Skeletal muscle cell (primary cell): ENCODE measurements at places on chromosomes 7 and 10.

- no peak for DNase-seq
These were observed 479.8 kb downstream of the ADRA2A start for GRCh38 chr10:111556666-111557065.

DNA sequence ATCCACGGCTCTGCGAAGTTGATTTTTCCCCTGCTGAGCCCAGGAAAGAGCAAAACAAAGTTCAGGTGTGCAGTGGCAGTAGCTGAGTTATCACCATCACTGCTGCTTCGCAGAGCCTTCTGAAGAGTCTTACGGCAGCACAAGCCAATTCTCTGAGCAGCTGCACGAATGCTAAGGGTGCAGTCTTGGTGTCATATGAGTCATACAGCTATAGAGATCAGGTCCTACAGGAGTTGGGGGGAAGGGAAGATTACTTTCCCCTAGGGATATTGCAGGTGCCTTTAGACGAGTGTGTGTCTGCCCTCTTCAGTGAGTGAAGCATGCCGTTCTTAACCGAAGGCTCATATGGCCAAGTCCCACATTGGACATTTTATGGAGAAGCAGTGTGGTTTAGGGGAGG is 227.8 kb downstream of the CELF2 start:
- no peak for DNase-seq

DNA sequence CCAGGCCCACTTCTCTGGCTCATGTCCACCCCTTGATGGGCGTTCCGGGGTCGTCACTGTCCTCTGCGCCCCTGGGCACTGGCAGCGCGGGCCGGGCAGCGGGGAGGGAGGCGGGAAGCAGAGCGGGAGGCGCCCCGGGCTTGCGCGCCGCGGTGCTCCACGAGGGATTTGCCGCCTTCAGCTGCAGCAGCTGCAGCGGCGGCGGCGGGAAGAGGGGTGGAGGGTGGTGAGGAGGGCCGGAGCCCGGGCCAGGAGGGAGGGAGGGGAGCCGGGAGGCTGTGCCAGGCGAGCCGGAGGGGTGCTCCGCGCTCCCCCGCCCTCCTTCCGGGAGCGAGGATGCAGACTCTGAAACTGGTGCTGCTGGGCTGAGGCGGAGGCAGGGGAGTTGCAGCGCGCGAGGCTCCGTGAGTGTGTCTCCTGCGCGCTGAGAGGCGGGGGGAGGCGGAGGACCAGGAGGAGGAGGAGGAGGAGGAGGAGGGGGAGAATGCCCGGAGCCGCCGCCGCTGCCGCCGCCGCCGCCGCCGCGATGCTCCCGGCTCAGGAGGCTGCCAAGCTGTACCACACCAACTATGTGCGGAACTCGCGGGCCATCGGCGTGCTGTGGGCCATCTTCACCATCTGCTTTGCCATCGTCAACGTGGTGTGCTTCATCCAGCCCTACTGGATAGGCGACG is at the start of gene LHFPL3:
Gene LHFPL3 (plus strand): TSS at position 308 of the 674 bp plus-strand sequence.
- DNase-seq, result no peak

GRCh38 chr7:2460641-2461040 is 15.6 kb downstream of the GRIFIN start:
- no peak for DNase-seq

DNA sequence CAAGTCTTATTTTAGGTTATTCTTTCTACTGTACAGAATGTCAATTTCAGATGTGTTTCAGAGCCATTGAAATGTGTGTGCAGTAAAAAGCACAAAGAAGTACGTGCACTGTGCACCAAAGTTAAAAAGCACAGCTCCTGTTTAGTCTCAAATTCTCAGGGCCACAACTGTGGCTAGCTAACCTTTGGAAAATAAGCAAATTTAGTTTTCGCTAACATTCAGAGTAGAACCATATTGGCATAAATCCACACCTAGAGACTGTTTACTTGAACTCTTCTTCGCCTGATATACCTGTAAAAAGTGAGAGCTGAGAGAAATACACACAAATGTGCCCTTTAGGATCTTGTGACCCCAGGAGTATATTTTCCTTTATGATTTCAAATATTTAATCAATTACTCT is 353.9 kb downstream of the TFEC start:
- no peak for DNase-seq

DNA sequence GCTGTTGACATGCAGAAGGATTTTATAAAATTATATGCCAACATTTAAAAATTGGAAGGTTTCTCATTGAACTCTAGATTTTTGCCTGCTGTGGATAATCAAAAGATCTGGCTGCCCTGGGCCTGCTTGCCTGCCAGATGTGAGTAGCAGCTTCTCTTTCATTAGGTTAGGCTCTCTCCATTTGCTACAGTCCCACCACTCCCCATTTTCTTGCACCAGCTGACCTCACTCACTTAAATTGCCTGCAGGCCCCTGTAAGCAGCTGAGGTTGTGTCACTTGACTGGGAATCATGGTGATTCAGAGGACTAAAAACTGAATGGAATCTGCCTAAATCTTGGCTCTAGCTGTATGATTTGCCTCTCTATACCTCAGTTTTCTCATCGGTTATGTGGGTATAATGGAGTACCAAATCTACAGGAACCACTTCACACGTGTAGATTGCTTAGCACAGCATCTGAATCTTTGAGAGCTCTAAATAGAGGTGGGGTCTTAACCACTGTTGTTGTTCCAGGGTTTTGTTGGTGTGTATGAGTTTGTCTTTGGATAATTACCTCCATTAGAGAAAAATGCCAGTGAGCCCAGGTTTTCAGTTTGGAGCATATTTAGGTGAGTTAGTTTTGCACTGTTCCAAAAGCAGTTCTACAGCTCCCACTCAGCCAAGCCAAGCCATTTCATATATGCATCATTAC is 18.6 kb upstream of the RAPGEF5 start:
- DNase-seq, result no peak

DNA sequence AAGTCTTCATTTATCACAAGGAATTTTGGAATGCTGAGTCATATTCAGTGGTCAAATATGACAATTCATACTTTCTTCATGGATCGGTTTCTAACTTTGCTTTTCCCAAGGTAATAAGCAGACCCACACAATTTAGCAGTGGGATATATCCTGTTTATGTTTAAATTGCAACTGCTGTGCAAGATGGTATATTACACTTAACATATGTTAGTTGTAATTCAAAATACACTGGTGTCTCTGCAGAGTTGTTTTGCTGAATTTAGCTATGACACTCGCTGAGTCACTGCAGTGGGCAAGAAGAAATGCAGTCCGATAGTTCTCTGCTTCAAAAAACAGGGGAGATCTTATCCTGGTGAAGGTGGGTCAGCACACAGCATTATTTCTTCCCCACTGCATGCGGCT is 194.8 kb upstream of the PTN start:
- peak; percentile 55 for DNase-seq

DNA sequence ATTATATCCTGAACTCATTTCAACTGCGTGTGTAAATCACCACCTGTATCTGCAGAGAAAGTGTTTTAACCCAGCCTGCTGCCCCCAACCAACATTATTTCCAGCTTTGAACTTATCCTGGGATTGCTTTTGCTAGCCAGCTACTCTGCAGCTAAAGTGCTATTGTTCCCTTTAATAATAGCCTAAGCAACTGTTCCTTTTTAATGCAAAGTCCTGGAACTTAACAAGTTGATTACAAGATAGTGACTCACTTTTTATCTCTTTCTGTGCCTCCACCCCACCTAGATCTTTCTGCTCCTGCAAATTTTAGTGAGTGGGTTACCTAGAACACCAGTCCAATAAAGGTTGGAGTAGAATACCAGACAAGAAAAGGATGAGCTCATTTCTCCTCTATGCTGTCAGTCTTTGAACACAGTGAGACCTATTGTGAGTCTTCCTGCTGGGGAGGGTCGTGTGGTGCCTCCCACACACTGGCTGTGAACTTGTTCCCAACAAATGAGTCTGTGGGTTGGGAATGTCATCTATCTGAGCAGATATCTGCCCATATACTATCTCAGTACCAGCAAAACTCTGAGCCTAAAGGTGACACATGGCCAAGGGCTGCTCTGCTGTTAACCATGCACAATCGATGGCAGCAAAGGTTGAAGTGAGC is 137.7 kb downstream of the FAM204A start:
- no peak for DNase-seq

- no peak for DNase-seq
These were observed 109.1 kb upstream of the FAM180A start for GRCh38 chr7:135857519-135858274.

- no peak for DNase-seq
These were observed 220.8 kb downstream of the FANK1 start for GRCh38 chr10:126117196-126117595.

- DNase-seq, result no peak
These were observed 568 bp downstream of the MGAM2 start for GRCh38 chr7:142112086-142112485.

DNA sequence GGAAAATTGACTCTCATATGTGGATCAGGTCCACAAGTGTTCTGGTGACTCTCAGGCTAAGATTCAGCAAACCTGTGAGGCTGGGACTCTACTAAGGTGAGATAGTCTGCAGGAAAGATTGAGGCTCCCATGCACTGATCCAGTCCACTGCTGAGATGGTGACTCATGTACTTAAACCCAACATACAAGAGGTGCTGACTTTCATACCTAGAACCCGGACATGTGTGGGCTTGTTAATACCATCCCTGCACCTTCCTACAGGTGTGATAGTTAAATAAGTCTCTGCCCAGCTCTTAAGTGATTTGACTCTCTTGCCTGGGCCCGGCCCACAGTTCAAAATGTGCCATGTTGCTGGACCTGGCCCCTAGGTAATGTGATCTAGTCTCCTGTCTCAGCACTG is 27.1 kb upstream of the ZNF107 start:
- no peak for DNase-seq

DNA sequence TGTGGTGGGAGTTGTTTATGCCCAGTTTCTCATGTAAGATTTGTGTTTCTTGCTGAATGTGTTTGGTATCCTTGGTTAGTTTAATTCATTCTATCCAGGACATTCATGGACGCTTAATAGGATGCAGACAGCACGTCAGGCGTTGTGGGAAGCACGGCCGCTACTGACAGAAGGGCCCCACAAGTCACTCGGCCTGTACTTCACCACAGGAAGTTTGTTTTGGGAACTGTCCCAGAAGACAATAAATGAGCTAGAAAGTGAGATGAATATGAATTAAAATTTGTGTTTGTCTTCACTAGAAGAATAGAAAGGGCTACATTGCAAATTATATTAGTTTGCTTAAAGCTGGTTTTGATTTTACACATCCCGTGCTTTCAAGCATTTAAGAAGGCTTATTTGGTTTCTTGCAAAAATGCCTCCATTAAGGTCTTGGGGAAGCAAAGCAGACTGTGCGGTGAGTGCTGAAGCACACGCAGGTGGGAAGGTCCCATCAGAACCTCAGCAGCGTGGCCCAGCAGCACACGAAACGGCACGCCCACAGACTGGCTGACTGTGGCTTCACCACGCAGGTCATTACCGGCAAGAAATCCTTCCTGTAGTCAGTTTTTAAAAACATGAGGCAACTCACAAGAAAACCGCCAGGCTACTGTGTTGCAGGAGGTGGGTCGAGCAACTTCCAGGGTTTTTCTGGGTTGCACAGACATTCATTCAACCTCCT is 74.1 kb downstream of the VIPR2 start:
- DNase-seq, result no peak

GRCh38 chr7:40822861-40823260 is 688.1 kb downstream of the SUGCT start:
- DNase-seq, result no peak

GRCh38 chr10:130179640-130180039 is 43.4 kb downstream of the GLRX3 start:
- DNase-seq, result peak; percentile 40

- no peak for DNase-seq
These were observed 18.5 kb downstream of the ABRAXAS2 start for GRCh38 chr10:124820121-124820520.

DNA sequence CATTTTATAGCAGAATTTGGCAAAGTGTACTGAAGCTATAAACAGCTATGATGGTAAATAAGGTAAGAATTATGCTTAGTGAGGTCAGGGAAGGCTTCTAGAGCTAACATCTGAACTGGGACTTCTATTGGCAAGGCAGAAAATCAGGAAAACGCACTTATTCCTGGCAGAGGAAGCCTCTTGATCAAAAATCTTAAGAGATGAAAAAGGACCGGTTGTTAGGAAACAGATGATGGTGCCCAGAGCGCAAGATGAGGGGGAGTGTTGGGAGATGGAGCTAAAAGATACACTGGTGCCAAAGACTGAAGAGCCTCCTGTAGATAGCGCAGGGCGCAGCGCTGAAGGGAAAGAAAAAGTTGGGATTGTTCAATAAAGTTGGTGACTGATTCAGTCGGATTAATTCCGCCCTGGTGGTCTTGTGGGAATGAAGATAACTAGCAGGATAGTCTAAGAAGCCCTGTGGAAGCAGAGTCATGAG is 550 bp upstream of the CALU start:
- DNase-seq, result no peak

GRCh38 chr7:70657571-70657970 is 474.4 kb upstream of the GALNT17 start:
- DNase-seq, result no peak

GRCh38 chr10:101812606-101813005 is 5.6 kb downstream of the OGA start:
- no peak for DNase-seq

DNA sequence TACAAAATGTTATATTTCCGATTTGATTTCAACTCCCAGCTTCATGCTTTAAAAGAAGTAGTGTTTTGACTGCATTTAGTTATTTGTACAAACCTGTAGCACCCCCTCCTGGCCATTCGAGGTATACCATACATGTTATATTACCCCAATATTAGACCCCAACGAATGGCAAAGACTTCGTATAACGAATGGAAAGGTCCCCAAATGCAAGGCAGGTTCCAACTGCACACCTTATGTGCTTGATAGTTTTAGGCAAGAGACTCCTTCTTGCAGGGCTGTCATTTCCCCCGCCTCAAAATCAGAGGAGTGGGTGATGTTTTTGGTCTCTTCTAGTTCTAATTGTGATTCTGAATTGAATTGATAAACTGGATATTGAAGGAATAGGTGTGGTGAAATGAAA is 101.1 kb upstream of the TARP start:
- no peak for DNase-seq

- DNase-seq, result no peak
These were observed 51.2 kb downstream of the HIF1AN start for GRCh38 chr10:100586959-100587358.

DNA sequence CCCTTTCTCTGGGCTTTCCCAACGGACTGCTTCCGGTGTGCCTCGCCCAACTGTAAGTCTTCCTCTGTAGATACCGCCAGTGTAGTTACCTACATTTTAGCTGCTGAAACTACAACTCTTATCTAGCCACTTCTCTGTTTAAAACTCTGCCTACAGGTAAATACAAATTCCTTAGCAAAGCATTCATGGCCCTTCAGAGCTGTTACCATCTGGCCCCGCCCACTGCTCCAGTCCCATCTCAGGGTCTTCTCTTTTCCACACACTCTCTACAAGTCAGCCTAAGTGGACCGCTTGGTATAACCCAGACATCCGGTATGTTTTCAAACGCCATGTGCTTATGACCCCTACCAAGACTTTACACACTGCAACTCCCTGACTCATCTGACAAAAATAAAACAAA is 41.0 kb upstream of the LAMB4 start:
- DNase-seq, result no peak

- DNase-seq, result no peak
These were observed 161.3 kb downstream of the EGFR start for GRCh38 chr7:55179931-55180682.

- peak; percentile 4 for DNase-seq
These were observed 690.3 kb upstream of the FOXK1 start for GRCh38 chr7:3991731-3992231.

GRCh38 chr10:119742947-119743648 is 17.2 kb downstream of the INPP5F start:
- DNase-seq, result no peak
